CD4-positive, CD25-positive, alpha-beta regulatory T cell (primary cell): ENCODE measurements at places on chromosomes 4 and X.
A peak's percentile ranks its signal among the peaks of the same experiment; 100 is the strongest.

GRCh38 chrX:125193921-125194320 is 125.8 kb upstream of the TEX13C start:
- no peak for DNase-seq

DNA sequence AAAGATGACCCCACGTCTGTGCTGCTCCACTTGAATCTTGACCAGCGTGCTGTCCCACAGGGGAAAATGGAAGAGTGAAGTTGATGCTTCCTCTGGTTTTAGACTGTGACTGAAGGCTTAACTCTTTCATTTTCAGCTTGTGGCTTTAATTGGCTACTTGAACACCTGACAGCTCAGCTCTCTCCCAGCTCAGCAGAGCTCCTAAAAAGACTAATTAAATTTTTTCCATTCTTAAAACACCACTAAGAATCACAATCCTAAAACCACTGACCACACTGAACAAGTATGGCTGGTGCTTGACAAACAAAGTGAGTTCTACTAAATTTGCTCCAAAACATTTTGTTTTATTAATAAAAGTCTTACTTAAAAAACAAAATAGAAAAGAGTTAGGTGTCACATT is 71.7 kb downstream of the SRPX start:
- no peak for DNase-seq

DNA sequence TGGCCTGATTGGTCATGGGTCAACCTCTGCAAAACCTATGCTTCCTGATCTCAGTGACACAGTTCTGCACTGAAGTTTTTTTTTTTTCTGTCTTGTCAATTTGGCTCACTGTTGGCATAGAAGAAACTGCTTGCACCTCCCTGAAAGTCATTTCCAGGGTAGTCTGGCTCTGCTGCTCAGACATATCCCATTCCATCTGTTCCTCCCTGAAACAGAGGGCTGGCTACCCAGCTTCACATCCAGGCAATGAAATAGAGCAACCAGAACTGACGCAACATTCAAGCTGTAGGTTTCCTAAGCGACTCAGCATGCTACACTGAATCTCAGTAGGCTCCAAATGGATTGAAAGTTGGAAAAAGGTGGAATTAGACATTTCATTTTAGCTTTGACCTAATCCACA is 176.8 kb upstream of the MBNL3 start:
- DNase-seq: no peak

GRCh38 chrX:1205681-1206611 is 6.5 kb downstream of the CRLF2 start:
- no peak for DNase-seq

DNA sequence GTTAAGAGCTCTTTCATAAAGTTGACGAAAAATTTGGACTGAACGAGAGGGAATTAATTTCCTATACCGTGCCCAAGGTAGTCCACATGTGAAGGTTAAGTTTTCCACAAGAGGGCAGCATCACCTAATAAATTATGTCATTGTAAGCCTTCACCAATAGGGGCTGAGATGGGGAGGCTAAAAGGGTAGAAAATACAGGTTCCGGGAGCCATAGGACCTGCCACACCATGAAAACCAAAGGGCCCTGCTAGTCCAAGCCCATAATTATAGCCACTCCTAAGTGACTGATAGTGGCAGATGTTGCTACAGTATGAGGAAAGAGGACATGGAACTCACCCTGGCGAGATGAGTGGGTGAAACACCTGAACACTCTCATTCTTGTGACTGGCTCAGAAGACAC is 122.2 kb downstream of the SHROOM4 start:
- peak; percentile 59 for DNase-seq

GRCh38 chr4:41957634-41958033 is 22.4 kb downstream of the TMEM33 start:
- DNase-seq: peak; percentile 16

GRCh38 chrX:28135378-28136047 is 154.3 kb upstream of the DCAF8L1 start:
- no peak for DNase-seq

DNA sequence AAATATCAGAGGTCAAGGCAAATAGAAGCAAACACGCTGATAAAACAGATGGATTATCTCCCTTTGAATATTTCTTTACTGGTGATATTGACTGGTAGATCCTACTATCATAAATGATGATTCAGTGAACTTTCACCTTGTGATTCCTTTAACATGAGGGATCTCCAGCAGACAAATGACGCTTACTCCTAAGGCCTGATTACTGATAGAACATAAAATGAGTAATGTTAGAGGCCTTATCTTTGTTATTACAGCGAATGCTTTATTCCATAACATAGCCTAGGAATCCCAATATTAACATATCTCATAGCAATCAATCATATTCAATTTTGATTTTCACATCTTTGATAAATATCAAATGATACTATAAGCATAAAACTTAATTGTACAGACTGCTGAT is 152.3 kb downstream of the SLC10A7 start:
- DNase-seq: no peak

DNA sequence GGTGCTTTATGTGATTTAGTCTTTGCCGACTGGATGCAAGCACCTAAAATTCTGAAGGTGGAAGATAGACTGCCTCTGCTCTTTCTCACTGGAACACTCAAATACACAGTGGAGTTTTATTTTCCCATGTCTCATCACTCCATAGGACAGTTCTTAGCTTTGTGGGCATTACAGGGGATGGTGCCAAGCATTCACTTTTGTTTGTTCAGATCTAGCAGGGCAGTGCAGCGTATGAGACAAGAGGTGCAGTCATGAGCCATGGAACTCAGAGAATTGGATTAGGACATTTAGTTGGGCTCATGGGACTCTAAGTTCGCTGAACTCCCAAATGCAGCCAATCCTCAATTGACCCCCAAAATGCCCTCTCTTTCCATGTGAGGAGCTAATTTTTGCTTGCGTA is 1136.9 kb upstream of the PRKX start:
- DNase-seq: no peak

DNA sequence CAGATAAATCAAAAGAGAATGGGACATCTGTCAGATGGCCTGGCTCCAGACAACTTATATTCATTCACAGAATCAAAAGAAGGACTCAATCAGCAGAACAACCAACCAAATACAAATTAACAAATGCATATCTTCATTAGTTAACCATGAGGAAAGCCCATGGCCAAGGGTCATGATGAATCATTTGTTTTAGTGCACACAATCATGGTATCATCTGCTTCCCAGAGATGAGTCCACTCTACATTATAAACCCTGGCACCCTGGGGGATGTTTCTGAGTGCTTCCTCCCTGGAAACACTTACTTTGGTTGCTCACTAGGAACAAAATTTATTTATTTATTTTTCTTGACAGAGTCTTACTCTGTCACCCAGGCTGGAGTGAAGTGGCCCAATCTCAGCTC is 453.3 kb upstream of the HS3ST1 start:
- no peak for DNase-seq

DNA sequence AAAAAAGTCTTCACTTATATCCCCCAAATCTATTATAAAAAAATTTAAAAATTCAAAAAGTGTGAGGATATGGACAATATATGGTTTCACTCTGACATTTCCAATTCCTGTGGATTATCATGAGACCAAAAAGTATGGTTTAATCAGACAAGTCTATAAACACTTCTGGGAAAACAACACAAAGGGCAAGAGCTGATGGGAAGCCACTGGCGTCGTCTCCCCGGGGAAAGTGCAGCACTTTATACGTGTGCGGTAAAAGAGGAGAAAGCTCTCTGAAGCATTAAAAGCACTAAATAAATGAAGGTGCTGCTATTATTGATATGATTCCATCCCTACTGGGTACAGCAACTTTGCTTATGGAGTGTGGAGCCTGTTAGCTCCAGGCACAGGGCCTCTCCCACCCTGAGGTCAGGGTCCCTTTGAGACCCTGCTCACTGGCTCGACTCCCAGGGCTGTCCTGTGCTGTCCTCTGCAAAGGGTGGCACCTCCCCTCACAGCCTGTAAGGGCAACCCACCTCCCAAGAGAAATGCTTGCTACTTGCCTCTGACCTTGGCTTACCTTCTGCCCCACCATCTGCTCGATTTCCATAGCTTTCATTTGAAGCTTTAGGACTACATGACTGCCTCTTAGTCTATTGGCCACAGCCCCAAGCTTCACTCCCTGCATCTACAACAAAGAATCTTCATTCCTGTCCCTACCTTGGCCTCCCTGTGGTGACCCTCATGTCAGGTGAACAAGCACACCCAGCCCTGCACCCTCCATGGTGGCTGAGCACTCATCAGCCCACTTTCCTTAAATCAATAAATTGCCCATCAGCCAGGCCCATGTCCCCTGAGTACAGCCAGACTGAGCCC is 248.6 kb downstream of the HNRNPD start:
- no peak for DNase-seq

DNA sequence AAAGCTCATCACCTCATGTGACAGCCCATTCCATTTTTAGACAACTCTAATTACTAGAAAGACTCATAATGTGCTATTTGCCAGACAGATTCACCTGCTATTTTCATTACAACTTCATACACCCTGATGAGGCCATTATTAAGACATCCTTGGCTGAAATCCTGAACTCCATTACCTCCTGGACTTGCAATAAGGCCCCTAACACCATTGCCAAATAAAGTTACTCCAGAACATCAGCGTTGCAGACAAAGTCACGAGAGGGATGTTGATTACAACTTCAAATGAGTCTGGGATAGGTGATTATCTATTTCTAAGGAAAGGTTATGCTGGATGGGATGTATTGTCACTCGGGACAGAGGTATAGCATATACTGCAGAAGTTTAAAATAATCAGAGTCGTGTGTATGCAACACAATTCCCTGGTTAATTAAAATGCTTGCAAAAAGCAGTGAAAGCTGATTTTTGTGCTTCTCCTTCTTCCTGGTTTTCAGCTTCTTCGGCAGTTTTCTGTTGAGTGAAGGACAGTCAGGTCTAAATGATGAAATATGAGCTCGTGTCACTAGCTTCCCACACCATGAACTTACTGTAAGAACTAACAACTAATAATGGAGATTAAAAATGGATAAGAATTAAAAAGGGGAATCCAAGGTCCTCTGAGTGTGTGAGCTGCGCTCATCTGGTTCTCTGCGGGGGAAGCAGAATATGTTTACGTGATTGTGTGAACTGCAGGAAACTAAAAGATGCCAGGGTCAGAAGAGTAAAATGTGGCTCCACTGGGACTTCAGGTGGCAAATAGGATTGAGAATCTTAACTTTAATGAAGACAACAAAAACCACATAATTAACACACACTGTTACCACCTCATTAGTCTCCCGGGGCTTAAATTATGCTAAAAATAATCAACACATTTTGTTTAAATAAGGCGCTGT is 17.6 kb upstream of the SOD3 start:
- DNase-seq: no peak

DNA sequence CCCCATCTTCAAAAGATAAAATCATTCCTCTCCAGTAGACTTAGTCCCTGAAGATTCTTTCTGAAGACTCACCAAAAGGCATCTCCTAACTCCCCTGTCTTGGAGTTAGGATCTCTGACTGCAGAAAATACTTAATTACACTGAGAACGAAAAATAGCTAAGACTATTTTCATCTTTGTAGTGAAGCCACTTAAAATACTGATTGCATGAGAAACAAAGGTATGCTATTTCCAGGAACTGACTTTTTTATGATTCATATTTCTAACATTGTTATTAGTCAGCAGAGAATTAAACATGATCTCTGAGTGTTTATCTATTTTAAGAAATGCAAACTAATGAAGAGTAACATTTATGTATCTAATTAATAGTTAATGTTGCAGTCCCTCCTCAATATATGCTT is 71.8 kb upstream of the NR3C2 start:
- no peak for DNase-seq

DNA sequence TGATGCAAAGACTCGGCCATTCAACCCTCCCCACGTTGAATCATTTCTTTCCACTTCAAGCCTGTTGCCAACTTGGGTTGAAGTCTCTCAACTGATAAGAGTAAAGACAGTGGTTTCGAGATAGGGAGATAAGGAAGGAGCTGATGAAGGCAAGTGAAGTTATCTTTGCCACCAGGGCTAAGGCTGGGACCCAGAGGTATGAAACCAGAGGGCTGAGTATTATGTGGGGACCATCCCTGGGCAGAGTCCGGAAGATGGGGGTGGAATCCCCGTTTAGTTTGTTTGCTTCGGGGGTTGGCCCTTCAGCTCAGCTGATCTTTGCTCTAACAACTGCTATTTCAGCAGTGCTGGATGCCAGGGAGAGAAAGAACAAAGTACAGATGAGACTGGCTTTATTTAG is 2.3 kb upstream of the XPNPEP2 start:
- no peak for DNase-seq

GRCh38 chrX:74925225-74926088 is at the start of gene NEXMIF:
Gene NEXMIF (minus strand): TSS chrX:74925452.
- DNase-seq: no peak

- no peak for DNase-seq
Measured at GRCh38 chrX:153319295-153320046, 2.1 kb downstream of the PNMA6F start.

DNA sequence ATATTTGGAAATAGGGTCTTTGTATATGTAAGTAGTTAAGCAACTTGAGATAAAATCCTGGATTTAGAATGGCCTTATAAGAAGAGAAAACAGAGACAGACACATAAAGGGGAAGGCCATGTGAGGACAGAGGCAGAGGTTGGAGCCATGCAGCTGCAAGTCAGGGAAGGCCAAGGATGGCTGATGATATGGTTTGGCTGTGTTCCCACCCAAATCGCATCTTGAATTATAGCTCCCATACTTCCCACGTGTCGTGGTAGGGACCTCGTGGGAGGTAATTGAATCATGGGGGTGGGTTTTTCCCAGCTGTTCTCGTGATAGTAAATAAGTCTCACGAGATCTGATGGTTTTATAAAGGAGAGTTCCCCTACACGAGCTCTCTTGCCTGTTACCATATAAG is 76.3 kb downstream of the STK32B start:
- DNase-seq: no peak

- no peak for DNase-seq
Measured at GRCh38 chrX:19334945-19335626, 8.6 kb upstream of the PDHA1 start.

DNA sequence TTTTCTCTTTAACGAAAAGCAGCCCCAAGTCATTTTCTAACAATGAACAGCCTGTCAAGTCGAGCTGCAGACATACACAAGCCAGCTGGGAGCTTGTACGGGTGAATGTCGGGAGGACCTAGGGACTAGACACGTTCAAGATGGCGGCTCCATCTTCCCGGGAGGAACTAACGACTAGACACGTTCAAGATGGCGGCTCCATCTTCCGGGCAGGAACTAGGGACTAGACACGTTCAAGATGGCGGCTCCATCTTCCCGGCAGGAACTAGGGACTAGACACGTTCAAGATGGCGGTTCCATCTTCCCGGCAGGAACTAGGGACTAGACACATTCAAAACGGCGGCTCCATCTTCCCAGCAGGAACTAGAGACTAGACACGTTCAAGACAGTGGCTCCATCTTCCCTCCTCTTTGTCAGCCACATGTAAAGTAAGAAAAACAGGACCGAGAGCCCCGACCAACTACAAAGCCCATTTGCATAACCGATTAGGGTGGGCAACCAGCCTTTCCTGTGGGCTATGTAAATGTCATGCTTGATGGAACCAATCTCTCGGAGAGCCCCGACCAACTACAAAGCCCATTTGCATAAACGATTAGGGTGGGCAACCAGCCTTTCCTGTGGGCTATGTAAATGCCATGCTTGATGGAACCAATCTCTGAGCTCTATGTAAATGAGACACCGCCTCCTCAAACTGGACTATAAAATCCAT is 175.5 kb downstream of the DHRSX start:
- peak; percentile 4 for DNase-seq
